ENCODE measurements at places on chromosomes 2 and 18.

DNA sequence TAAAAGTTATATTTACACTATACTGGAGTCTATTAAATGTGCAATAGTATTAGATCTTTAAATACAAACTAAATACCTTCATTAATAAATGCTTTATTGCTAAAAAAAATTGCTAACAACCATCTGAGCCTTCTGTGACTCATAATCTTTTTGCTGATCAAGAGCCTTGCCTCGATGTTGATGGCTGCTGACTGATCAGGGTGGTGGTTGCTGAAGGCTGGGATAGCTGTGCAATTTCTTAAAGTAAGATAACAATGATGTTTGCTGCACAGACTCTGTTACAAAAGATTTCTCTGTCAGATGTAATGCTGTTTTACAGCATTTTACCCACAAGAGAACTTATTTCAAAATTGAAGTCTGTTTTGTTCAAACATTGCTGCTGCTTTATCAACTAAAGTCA, 421.4 kb upstream of the CYRIA start:
- DNase-seq = no peak

- no peak for DNase-seq
These were observed 1233.6 kb upstream of the TMEFF2 start for GRCh38 chr2:193428336-193428818.

GRCh38 chr2:46375566-46376125, 78.4 kb downstream of the EPAS1 start:
- DNase-seq = no peak

GRCh38 chr2:199446996-199447576, 10.7 kb downstream of the SATB2 start:
- no peak for DNase-seq

- DNase-seq = no peak
These were observed 42.4 kb downstream of the KIF5C start for GRCh38 chr2:148917431-148917830.

DNA sequence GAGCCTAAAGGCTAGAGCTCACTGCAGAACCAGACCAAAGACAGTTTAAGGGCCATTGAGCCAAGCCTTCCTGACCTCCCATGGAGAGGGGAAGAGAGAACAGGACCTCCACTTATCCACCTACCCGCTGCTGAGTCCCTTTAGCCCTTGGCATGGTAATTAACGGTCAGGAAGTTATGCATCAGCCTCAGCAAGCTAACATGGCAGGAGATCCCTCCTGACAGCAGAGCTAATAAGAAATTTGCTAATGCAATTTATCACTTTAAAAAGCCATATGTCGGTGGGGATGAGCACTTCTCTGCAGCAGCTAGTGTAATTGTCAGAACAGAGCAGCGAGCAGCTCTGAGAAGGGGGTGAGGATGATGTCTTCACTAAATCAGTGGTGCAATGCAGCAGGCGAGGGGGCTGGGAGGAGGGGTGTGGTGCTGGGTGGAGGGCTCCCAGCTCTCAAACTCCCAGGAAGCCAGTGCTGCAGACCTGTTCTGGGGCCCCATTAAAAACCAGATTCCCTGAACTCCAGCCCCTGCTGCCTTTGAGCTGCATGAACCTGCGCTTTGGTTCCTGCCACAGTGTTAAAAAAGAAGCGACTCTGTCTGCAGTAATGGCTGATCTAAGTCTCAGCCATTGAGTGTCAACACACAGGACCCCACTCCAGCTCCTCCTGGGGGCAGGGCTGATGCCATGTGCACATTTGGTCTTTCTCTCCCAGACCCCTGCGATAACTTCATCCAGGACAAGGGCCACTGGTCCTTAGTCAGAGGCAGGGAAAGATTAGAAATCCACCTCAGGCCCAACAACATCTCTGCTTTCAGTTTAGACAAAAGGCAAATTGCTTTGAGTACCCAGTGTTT, 84.2 kb upstream of the STPG4 start:
- no peak for DNase-seq

DNA sequence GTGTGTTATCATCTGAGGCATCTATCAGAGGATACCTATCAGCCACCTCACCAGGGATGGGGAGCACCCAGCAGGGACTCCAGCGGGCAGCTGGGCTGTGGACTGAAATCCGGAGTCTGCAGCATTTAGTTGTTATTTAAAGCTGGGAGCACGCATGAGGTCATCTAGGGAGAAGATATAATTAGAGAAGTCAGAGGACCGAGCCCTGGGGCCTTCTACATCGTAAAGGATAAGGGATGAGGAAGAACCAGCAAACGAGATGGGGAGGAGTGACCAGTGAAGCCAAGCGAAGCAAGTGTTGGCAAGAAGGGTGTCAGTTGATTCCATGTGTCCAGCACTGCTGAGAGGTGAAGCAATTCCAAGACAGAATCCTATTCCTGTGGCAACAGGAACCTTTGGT, 70.3 kb downstream of the STEAP3 start:
- no peak for DNase-seq

DNA sequence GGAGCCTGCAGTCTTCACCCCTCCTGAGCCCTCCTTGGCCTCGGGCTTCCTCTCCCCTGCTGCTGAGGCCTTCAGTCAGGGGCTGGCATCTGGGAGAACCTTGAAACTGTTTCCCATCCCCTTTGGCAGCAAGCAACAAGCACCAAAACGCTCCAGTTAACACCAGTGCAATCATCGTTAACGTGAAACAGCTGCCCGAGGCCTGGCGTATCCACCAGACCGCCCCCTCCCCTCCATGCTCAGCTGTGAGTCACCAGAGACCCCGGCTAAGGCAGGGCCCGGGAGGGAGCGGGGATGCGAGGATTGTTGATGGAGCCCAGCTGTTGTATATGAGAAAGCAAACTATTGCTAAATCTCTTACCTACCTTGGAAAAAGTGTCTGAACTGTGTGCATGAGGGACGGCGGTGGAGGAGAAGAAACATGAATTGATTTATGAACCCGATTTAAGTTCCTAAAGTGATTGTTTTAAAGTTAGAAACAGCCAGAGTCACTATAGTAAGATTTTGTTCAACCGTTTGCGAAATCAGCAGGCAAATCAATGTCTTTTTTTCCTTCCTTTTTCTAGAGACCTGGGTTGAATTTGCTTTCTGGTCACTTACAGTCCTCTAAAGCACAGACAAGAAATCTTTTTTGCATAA, 5.2 kb downstream of the ZFP36L2 start:
- DNase-seq = no peak

DNA sequence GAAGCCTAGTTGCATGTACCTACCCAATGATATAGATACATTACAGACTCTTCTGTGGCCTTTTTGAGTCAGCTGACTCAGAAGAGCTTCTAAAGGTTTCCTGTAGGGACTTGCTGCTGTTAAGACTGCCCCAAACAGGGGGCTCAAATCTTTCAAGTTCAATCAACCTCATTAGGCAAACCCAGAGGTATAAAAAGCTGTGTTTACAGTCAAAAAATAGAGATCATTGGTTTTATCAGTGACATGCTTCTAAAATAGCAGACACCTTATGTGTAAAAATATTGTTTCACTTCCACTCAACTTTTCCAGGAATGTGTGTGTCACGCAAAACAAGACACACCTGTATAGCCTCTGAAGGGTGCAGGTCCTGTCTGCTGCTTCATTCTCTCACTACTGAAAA, 624.3 kb upstream of the FANCL start:
- DNase-seq = no peak

- no peak for DNase-seq
These were observed 62.3 kb upstream of the SNTG2 start for GRCh38 chr2:888211-888801.

GRCh38 chr18:26309281-26309680, 83.0 kb downstream of the TAF4B start:
- DNase-seq = no peak

GRCh38 chr2:118124288-118124891, 36.1 kb downstream of the INSIG2 start:
- no peak for DNase-seq

GRCh38 chr2:216292475-216292874, 79.8 kb downstream of the MARCHF4 start:
- DNase-seq = no peak

- DNase-seq = no peak
These were observed 16.1 kb upstream of the PDK1 start for GRCh38 chr2:172539767-172540166.

GRCh38 chr2:134674687-134675086, 44.1 kb downstream of the TMEM163 start:
- no peak for DNase-seq

GRCh38 chr2:147363181-147363580, 481.6 kb upstream of the ACVR2A start:
- no peak for DNase-seq

DNA sequence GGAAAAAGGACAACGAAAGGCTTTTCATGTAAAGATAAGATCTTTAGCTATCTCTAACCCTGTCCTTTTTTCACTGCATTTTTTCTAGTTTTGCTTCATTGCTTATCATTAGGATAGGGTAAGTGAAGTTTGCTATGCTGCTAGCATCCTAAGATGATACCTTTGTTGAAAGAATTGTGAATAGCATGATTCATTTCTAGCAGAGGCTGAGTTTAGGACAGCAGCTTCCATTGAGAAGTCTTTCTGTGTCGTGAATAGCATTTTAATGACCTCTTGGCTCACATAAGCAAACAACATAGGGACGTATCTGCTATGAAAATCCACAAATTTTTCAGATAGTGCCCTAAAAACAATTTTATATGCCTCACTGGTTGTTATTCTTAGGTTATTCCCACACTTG, 36.4 kb upstream of the GAREM2 start:
- DNase-seq = no peak

DNA sequence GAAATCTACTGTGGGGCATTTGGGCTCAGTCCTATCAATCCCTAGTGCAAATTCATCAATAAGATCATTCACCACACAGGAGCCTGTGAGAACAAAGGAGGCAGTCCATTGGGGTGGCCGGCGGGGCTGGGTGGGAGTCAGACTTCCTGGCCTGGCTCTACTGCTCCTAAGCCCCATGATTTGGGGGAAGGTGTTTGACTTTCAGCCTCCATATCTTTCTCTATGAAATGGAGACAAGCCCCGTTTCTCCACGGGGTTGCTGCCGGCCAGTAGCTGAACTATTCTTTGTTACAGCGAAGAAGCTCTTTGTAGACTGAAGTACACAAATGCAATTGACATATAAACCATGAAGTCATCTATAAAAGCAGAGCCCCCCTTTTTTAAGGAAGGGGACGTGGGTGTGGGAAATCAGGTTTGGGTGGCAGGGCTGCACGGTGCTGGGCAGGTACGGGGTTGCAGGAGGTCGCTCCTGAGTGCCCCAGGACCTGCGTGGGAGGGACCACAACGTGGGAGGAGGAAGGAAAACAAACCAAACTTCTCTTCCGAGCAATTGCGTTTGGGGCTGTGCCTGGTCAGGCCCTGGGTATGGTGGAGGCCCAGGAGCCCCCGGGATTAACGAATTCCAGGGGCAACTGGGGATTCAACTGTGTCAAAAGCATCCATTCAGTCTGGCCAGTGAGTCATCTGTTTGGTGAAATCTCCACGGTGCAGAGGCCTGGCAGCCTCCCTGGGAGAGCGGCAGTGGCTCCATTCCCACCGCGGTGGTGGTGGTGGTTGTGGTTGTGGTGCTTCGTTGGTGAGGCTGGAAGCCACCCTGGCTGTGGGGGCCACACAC, 18.2 kb downstream of the FBLN7 start:
- no peak for DNase-seq

DNA sequence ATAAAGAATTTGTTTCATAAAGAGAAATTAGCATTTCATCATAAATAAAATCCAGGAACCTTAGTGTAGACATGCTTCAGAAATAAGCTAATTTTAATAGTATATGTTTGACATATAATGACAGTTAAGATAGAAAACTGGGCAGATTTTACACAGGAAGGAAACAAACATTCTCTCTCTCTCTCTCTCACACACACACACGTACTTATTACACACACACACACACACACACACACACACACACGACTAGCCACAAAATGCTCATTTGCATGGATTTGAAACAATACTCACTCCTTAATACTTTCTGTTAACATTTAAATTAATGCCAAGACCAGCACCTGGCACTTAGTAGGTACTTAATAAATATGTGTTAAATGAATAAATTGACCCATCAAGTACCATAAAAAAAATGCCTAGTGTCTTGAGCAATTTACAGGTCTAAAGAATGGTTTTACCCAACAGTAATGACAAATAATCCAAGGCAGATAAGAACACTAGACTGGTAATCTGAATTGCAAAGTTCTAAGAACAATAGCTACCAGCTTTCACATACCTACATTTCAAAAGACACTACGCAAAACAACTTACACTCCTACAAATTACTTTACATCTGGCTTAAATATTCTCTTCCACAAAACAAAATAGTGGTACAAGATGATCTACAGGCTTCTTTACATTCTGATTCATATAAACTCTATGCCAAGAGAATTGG, 2.9 kb upstream of the GALNT3 start:
- DNase-seq = no peak

- DNase-seq = no peak
These were observed 30.3 kb upstream of the SLC30A6 start for GRCh38 chr2:32135409-32135808.

DNA sequence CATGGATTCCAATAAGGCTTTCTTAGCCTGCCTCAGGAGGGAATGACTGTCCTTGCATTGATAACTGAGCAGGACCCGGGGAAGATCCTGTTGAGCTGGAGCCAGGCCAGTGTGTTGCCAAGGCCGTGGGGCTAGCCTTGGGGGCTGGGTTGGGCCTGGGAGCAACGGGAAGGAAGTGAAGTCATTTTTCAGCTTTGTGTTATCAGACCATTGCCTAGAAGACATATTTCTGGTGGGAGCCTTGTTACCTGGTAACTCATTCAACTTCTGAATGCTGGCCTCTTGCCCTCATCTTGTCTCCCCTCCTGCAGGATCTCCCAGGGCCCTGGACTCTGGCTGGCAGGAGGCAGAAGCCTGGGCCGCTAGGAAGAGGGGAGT, 92.7 kb upstream of the MGAT5 start:
- DNase-seq = no peak

DNA sequence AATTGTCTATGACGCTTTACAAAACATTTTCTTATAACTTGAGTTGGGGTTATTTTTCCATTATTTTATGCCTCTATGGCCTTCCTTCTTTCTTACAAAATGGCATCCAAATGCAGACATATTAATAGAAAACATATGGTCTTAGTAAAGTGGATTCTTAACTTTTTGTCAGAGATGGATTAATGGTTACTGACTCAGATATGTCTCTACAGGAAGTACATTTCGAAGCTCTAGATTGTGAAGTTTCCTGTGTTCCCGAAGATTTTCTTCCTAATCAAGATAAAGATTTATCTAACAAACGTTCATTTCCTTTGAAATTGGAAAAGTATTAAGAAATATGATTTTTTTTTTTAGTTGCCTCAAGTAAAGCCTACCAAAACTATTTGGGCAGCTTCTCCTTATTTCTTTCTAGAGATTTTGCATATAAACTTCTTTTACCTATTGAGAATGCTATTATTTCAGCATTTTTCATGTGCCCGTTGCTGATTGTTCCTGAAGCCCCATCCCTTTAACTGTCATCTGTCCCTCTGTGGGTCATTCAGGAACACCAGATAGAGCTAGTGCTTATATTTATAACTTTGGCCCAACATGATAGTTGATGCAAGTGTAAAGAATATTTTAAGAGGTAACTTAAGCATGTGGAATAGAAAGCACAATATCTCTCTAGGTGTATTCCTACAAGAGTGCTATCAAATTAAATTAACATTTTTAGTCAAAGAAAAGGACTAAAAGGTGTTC, 498.0 kb downstream of the CCDC85A start:
- DNase-seq = no peak

All from activated T-helper 1 cell treated with anti-CD3 and anti-CD28 coated beads, Interleukin-2, amount 50 U/mL, for 16 hours (primary cell).